Dermis microvascular lymphatic vessel endothelial cell (primary cell): ENCODE measurements at places on chromosomes 7 and 10. TPM values are rescaled to one million over a fixed set of nuclear protein-coding genes. Genes with fewer than 3 reads are reported as not detected.
A peak's percentile ranks its signal among the peaks of the same experiment; 100 is the strongest.

- no peak for DNase-seq
These were observed 118.5 kb upstream of the TMEM106B start for GRCh38 chr7:12092499-12093130.

MRLN gene
- not detected in 2 replicates for total RNA-seq

DNA sequence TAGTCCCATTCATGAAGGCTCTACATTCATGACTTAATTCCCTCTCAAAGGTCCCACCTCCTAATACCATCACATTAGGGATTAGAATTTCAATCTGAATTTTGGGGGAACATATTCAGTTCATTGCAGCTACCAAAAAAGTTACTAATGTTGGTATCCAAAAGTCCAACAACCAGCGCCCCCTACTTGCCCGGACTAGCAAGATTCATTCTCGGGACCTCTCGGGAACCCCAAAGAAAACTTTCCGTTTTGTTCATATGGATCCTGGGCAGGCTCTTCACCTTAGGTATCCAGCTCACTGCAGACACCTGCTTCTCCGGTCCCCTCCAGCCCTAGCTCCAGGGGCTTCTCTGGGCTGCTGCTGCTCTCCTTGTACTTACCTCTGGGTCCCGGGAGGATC lies 8.9 kb upstream of the GRK5 start:
- peak; percentile 9 for DNase-seq

- DNase-seq, result no peak
These were observed 46.1 kb downstream of the CAMK2B start for GRCh38 chr7:44279286-44279685.

HOXA6 gene
- total RNA-seq, result 1.9 and 3.2 TPM in 2 replicates

PRPS1L1 gene
- not detected in 2 replicates for total RNA-seq

SKIDA1 gene
- total RNA-seq, result 1.9 and 3.8 TPM in 2 replicates
